ENCODE measurements at places on chromosomes 5 and 9.

- no peak for DNase-seq
Observed at GRCh38 chr5:176389135-176390123, 878 bp downstream of the HIGD2A start.

DNA sequence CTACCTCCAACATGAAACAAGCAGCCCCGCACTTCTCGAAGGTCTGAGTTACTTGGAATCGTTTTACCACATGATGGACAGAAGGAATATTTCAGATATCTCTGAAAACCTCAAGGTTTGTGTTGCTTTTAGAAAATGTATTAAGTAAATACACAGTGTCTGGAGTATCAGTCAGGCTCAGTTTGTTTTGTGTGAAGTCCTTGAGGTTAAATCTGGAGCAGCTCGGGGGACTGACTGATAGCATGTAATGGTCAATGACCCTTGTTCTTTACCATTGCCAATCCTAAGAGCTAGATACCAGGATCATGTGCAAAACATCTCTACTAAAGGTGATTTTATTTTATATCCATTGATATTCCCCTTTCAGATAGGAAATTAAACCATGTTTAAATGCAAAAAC lies 26.9 kb upstream of the LNPEP start:
- DNase-seq: no peak

DNA sequence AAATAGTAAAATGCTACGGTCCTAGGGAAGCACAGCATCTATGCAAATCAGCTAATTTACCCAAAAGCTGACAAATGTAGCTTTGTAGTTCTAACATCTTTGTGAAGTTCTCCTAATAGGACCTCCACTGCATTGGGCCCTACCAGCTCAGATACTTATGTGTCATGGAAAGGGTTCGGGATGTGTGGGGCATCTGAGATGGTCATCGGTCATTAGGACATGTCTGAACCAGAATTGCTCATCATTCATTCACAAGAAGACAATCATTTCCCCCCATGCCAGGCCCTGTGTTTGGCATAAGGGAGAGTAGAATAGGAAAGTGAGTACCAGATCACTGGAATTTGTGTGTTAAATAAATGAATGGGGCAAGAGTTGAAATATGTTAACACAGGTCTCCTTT lies 35.7 kb downstream of the PWWP2A start:
- DNase-seq: no peak

GRCh38 chr5:138873466-138874221 lies 1.5 kb downstream of the LRRTM2 start:
- DNase-seq: no peak

- no peak for DNase-seq
Observed at GRCh38 chr5:140214831-140215230, 39.8 kb downstream of the CYSTM1 start.

GRCh38 chr9:110065532-110065931 lies 142.4 kb downstream of the C9orf152 start:
- DNase-seq: no peak

- no peak for DNase-seq
Observed at GRCh38 chr9:136650648-136651047, 12.1 kb upstream of the EGFL7 start.

DNA sequence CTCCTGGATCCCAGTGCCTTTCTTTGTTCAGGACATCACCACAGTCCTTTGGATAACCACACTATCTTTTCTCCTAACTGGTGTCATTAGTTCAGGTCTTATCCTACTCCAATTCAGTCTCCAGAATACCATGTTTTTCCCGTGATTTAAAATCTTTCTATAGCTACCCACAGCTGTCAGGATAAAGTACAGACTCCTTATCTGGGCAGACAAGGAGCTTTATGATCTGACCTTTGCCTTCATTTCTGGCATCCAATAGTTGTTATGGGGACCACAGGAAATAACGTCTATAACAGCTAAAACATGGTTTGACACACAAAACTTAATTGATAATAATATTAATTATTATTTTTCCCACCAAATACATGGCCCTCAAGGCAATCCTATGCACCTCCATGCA lies 125.6 kb downstream of the ARL15 start:
- no peak for DNase-seq

GRCh38 chr5:99724732-99725290 lies 796.0 kb upstream of the CHD1 start:
- no peak for DNase-seq

- peak; percentile 50 for DNase-seq
Observed at GRCh38 chr9:75918154-75918553, 27.7 kb downstream of the PCSK5 start.

DNA sequence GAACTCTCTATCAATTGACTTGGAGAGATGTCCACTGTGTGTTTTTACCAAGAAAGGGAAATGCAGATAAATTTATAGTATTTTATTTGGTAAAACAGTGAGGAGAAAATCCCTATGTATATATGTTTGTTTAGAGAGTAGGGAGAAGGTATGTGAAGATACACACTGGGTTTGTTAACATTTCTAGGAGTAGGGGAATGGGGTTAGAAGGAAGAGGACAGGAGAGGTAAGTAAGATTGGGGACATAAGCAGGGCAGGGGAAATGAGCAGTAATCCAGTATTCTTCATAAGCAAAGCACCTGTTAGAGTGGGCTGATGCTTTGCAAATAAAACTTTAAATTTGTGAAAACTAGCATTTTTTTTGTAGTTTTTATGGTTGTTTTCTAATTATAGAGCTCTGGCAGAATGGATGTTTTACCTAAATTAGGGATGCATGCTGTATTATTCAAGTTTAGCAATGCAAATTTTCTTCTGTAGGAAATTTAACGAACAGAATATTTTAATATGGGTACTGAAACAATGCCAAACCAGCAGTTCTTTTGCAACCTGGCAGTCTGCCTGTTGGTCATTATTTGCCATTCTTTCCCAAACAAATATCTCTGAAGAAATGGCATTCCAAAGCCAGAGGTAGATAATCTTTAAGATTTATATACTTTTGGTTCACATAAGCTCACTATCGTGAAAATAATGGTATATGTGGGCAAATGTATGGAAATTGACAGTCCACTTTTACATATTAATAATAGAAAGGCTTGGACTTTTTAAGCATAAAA lies 19.4 kb upstream of the DCP2 start:
- no peak for DNase-seq

- DNase-seq: no peak
Observed at GRCh38 chr5:10215366-10215765, 34.3 kb downstream of the ATPSCKMT start.

GRCh38 chr9:76629205-76629990 lies 134.8 kb upstream of the PCA3 start:
- DNase-seq: no peak

GRCh38 chr9:128280084-128280622 lies 4.1 kb downstream of the SWI5 start:
- no peak for DNase-seq

GRCh38 chr9:126838895-126839294 lies 21.5 kb upstream of the ZBTB34 start:
- DNase-seq: peak; percentile 22

Measured in activated CD4-positive, alpha-beta T cell treated with anti-CD3 and anti-CD28 coated beads for 36 hours (primary cell).